Stimulated activated CD8-positive, alpha-beta memory T cell treated with anti-CD3 and anti-CD28 coated beads, Interleukin-7, amount 100 ng/mL, for 4 hours (primary cell): ENCODE measurements at places on chromosomes 12 and 14.

GRCh38 chr14:88503754-88504406 is 50.9 kb downstream of the PTPN21 start:
- no peak for DNase-seq

DNA sequence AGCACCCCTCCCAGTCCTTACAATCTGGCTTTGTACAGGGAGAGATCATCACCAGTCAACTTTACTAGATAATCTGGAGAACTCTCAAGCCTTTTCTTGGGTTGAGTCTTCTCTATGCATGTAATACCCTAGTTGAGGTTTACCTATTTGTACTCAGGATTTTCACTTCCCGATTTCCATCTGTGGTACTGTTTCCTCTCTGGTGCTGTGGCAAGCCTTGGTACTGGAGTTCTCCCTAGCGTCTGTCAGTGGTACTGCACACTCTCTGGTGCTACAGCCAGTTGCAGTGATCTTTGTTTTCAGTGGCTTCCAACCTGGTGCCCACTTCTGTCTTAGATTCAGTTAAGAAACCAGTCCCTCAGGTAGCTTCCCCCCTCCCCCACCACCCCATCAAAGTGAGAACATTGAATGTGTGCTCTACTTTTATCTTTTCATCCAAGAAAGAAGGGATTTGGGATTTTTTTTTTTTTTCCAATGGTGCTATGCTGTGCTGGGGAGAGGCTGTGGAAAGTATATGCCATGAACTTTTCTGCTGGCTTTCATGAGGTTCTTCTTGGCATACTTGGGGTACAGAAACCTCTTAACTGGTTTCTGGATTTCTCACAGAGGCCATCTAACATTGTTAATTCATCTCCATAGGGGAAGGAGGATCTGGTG is 69.4 kb upstream of the EVL start:
- DNase-seq: peak; percentile 29

DNA sequence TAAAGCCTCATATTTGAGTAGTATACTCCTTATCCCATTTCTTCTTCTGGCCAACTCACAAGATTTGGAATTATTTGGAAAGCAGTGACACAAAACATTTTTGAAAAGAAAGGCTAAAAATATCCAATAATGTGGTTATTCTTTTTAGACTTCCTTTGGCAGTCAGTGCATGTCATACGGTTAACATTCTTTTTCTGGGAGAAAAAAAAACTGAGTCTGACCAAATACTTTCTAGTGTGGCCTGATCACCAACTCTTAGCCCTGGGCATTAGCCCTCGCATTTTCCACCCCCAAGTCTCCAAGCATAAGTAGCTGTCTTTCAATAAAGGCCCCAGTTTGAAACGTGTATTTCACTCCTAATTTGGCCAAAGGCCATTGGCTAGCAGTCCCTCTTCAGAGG is 5.9 kb downstream of the RASSF3 start:
- no peak for DNase-seq

DNA sequence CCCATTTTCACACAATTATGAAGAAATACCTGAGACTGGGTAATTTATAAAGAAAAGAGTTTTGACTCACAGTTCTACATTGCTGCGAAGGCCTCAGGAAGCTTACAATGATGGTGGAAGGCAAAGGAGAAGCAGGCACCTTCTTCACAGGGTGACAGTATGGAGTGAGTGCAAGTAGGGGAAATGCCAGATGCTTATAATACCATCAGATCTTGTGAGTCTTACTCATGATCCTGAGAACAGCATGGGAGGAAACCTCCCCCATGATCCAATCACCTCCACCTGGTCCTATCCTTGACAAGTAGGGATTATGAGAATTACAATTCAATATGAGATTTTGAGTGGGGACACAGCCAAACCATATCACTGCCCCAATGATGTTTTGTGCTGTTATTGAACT is 189.3 kb upstream of the CRY1 start:
- DNase-seq: no peak

GRCh38 chr12:127656266-127656665 is 610.7 kb upstream of the TMEM132C start:
- no peak for DNase-seq

- DNase-seq: no peak
Measured at GRCh38 chr14:46054526-46054925, 597.1 kb downstream of the RPL10L start.

GRCh38 chr14:31283153-31283552 is 75.6 kb upstream of the HECTD1 start:
- no peak for DNase-seq

DNA sequence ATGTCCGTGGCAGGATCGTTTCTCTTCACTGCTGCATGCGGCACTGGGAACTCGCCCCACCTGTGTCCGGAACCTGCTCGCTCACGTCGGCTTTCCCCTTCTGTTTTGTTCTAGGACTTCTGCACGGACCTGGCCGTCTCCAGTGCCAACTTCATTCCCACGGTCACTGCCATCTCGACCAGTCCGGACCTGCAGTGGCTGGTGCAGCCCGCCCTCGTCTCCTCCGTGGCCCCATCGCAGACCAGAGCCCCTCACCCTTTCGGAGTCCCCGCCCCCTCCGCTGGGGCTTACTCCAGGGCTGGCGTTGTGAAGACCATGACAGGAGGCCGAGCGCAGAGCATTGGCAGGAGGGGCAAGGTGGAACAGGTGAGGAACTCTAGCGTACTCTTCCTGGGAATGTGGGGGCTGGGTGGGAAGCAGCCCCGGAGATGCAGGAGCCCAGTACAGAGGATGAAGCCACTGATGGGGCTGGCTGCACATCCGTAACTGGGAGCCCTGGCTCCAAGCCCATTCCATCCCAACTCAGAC is 1.2 kb downstream of the FOS start:
- no peak for DNase-seq
